ENCODE measurements at places on chromosomes 12 and 14.

DNA sequence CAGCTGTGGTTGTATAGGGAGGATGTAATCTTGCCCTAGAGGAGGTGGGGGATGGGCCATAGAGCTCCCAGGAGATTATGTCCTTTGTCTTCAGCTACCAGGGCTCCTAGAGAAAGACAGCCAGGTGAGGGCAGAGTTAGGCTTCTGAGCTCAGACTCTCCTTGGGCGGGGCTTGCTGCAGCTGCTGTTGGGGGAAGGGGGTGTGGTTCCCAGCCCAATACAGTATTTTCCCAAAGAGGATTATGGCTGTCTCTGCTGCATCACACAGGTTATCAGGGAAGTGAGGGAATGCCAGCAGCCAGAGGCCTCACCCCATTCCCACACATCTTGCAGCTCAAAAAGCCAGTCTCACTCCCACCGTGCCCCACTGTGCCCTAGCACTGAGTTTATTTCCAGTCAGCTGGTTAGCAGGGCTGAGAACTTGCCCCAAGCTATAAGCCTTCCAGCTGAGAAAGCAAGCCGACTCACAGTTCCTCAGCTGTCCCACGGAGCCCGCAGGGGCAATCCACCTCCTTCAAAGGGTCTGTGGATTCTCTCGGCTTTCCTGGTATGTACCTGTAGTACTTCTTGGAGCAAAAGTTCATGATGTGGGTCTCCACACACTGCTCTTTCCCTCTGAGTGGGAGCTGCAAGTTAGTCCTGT is 217.3 kb upstream of the CPNE8 start:
- DNase-seq = no peak

DNA sequence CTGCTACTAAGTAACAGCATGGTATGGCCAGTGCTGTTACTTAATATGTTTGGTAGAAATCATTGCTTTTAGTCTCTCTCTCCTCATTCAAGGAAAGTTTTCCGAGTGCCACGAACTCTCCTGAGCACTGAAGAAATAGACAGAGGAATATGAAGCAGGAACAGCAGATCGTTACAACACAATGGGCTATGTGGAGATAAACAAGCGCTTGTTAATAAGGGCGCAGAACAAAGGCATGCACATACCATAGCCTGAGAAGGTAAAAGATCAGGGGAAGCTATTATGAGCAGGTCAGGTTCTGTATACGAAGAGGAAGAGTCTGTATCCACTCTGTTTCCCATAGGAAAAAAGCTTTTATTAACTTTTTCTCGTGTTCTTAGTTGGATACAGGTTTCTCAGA is 156.2 kb upstream of the CPNE8 start:
- DNase-seq = no peak

- peak; percentile 66 for DNase-seq
Observed at GRCh38 chr14:58082491-58083098, 69.4 kb downstream of the ARMH4 start.

- no peak for DNase-seq
Observed at GRCh38 chr14:37142835-37143401, 29.5 kb downstream of the SLC25A21 start.

DNA sequence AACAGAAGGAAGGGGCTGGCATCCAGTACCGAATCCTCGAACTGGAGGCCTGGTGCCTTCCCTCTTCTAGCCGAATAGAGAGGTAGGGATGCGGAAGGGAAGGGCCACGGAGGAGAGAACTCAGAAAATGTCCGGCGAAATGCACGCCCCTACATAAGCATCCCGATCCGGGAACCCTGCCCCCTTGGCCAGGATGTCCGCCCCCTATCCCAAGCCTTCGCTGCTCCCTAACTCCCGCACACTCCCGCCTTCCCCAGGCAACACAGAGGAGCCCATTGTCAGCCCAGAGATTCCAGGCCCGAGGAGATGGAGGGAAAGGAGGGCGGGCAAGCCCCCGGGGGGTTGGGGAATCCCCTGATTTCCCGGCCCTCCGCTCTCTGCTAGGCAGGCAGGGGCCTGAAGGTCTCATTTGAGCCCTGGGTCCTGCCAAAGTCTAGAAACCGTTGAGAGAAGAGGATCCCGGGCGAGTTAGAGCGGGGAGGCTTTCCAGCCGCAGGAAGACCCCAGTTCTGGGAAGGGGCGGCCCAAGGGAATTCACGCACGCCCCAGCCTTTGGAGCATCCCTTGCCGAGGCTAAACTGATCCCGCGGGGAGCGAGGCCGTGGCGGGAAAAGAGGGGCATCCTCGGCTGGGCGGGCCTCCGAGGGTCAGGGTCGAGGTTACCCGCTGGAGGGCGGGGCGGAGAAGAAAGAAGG is 569 bp upstream of the ARHGEF40 start:
- no peak for DNase-seq

- no peak for DNase-seq
Observed at GRCh38 chr14:99346470-99347080, 74.6 kb upstream of the BCL11B start.

- DNase-seq = no peak
Observed at GRCh38 chr12:27319409-27319808, 13.2 kb upstream of the BMAL2 start.

DNA sequence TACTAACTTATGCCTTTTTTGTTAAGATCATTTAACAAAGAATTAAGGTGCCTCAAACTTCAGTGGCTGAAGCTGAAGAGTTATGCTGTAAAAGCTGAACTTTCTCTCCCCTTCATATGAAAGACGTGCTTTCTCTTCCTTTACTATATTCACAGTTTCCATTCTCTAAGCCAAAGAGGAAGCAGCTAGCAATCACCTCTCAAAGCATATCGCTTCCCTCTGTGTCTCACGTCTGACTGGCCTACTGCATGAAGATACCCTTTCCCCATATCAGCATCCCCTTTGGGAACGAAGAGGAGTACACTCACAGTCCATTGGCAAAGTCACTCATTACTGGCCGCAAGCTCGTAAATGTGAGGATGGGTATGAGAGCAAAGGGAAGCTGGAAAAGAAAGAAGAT is 34.9 kb downstream of the SLC11A2 start:
- no peak for DNase-seq

GRCh38 chr14:91371011-91371989 is 46.3 kb downstream of the CCDC88C start:
- no peak for DNase-seq

GRCh38 chr12:28925719-28926376 is 223.2 kb upstream of the FAR2 start:
- DNase-seq = no peak

GRCh38 chr12:130849561-130850417 is 10.7 kb upstream of the STX2 start:
- DNase-seq = no peak

GRCh38 chr12:68521848-68522502 is 88.7 kb upstream of the RAP1B start:
- no peak for DNase-seq

GRCh38 chr12:63928305-63928704 is 83.8 kb downstream of the SRGAP1 start:
- DNase-seq = no peak

GRCh38 chr14:89493406-89493805 is 76.4 kb upstream of the FOXN3 start:
- DNase-seq = no peak

- DNase-seq = no peak
Observed at GRCh38 chr12:30908722-30909348, 17.7 kb upstream of the TSPAN11 start.

DNA sequence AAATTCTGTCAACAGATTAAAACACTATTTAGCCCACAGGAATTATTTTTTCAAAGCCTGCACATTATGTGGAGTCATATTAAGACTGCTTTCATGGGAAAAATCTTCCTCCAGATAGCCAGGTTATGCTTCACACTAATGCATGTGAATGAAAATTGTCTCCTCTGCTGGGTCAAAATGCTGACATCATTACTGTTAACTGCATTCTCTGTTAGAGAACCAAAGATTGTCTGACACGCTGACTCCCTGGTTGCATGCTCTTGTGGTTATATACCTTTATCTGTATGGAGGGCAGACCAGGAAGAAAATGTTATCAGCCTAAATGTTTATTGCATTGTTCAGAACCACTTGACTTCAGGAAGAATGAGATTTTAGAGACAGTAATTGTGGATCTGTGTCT is 432.2 kb upstream of the MDGA2 start:
- DNase-seq = no peak

- no peak for DNase-seq
Observed at GRCh38 chr12:100197486-100197885, 3.1 kb upstream of the ACTR6 start.

DNA sequence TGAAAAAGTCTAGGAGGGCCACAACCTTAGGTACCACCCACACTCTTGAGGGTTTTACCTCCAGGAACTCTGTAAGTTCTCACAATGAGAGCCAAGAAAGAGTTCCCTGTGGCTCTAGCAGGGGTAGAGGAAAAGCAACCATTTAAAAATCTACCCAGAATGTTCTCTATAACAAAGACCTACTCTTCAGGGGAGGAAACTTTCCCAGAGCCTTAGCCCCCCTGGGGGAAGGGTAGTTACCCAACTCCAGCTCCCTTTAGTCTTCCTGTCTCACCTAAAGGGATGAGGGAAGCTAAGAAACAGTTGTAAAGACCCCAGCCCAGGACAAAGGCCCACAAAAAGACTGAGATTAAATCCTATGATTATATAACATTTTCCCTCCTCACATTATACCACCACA is 46.2 kb upstream of the JDP2 start:
- no peak for DNase-seq

- DNase-seq = no peak
Observed at GRCh38 chr14:81946375-81946774, 412.7 kb upstream of the SEL1L start.

GRCh38 chr14:73700325-73700724 is 13.9 kb downstream of the PNMA1 start:
- no peak for DNase-seq

GRCh38 chr12:49877066-49877465 is 26.6 kb downstream of the FAIM2 start:
- DNase-seq = no peak

- peak; percentile 42 for DNase-seq
Observed at GRCh38 chr12:97148941-97149559, 242.0 kb downstream of the NEDD1 start.

DNA sequence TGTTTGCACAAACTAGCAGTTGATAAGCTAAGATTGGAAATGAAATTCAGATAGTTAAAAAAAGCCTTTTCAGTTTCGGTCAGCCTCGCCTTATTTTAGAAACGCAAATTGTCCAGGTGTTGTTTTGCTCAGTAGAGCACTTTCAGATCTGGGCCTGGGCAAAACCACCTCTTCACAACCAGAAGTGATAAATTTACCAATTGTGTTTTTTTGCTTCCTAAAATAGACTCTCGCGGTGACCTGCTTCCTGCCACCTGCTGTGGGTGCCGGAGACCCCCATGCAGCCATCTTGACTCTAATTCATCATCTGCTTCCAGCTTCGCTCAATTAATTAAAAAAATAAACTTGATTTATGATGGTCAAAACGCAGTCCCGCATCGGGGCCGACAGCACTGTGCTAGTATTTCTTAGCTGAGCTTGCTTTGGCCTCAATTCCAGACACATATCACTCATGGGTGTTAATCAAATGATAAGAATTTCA is 335.6 kb downstream of the TMEM121 start:
- DNase-seq = peak; percentile 98

DNA sequence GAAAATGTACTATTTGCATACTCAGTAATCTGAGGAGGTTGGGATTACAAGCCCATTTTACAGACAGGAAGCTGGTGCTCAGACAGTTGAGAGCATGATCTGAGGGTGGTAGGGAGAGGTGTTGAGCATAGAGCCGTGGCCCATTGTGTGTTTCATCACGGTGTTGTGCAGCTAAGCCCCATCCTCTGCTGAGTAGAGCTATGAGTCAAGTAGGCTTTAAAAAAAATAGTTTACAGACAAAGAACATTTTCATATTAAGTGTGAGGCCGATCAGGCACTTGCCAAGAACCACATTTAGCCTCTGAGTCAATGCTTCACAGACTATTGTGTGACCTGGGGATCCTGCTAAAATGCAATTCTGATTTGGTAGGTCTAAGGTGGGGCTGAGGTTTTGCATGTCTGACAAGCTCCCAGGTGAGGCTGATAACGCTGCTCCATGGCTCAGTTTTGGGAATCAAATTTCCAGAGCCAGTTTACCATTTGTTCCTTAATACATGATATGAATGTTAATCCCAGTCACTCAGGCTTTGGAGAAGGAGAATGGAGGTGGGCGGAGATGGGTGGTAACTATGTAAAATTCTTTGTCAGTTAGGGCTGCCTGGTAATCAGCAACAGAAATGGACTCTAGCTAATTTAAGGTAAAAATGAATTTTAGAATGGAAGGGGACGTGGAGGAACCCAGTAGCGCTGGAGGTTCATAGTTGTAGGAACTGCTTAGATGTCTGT is 22.2 kb downstream of the ZNF664 start:
- no peak for DNase-seq

DNA sequence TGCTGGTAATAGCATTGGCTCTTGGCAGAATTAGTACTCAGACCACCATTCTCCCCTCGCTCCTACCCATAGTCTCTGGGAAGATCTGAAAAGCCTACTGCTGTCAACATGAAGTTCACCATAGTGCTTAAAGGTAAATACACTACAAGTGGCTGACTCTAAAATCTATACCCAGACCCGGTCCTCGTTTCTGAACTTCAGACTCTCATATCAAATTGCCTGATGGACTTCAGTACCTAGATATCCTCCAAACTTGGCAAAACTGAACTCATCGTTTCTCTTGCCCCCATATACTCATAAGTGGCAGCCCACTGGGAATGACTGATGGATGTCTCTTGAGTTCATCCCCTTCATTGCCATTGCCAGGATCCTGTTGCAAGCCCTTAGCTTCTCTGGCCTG is 67.3 kb downstream of the VCPKMT start:
- DNase-seq = no peak

DNA sequence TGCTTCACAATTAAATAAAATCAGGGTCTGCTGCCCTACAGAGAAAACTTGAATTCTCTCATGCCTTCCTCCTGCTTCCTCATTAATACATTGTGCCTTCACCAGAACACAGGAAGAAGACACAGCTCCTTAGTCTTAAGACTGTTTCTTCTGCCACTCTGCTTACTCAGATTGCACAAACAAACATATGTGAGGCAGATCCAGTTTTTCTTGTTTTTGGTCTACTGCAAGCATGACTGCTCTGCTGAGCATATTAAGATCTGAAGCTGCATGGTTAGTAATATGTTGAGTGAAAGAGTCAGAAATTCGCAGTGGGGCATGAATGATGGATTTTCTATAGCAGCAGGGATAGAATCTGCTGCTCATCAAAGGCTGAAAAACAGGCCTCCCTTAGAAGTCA is 321.1 kb upstream of the STXBP6 start:
- DNase-seq = no peak

DNA sequence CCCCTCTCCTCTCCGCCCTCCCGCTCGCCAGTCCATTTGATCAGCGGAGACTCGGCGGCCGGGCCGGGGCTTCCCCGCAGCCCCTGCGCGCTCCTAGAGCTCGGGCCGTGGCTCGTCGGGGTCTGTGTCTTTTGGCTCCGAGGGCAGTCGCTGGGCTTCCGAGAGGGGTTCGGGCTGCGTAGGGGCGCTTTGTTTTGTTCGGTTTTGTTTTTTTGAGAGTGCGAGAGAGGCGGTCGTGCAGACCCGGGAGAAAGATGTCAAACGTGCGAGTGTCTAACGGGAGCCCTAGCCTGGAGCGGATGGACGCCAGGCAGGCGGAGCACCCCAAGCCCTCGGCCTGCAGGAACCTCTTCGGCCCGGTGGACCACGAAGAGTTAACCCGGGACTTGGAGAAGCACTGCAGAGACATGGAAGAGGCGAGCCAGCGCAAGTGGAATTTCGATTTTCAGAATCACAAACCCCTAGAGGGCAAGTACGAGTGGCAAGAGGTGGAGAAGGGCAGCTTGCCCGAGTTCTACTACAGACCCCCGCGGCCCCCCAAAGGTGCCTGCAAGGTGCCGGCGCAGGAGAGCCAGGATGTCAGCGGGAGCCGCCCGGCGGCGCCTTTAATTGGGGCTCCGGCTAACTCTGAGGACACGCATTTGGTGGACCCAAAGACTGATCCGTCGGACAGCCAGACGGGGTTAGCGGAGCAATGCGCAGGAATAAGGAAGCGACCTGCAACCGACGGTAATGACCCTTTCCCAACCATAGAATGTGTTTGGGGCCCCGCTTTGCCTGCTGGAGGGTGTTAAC is 615 bp downstream of the CDKN1B start:
- no peak for DNase-seq

Data from common myeloid progenitor, CD34-positive (primary cell).